ENCODE measurements at places on chromosomes 3 and 15. TPM values are rescaled to one million over a fixed set of nuclear protein-coding genes. Genes with fewer than 3 reads are reported as not detected.

SYNPR gene
- not detected for total RNA-seq

GOLGA6L10 gene
- total RNA-seq, result 2.1 TPM

MAP2K5 gene
- 47.1 TPM for total RNA-seq

ZNF80 gene
- 0.42 TPM for total RNA-seq

HCN4 gene
- not detected for total RNA-seq

IGF1R gene
- total RNA-seq, result 23.1 TPM

DNA sequence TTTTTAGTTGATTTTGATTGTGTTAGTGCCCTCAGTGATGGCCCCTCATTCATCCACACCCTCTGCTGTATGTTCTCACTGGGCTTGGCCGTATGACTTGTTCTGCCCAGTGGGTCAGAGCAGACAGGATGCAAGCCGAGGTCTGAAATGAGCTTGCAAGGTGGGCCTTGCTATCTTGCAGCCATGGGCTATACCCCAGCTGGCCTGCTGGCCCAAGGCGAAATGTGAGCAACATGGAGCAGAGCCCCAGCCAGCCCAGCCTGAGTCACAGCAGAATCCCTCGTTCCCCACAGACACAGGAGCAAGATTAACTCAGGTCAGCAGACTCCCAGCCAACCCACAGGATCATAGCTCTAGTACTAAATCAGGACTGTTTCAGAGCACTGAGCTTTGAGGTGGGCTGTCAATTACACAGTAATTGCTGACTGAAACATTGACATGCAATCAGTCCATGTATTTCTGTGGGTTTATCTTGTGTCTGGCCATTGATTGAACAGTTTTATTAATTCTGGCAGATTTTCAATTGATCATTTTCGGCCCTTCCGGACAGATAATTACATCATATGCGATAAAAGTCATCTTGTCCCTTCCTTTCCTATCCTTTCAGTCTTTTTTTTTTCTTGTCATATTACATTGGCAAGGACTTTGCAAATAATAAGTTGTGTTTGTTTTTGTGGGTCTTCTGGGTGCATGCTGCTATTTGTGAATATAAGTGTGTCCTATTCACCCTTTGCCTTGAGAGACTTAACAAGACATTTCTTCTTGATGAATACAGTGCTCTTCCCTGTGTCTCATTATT, 27.1 kb downstream of the KLF15 start:
- DNase-seq, result no peak

GRCh38 chr3:138263104-138263503, 66.5 kb downstream of the NME9 start:
- DNase-seq, result no peak

- DNase-seq, result no peak
Measured at GRCh38 chr3:175695251-175695650, 836.1 kb downstream of the NAALADL2 start.

- DNase-seq, result no peak
Measured at GRCh38 chr3:41075975-41076374, 123.3 kb upstream of the CTNNB1 start.

GRCh38 chr3:166211451-166211850, 374.2 kb upstream of the BCHE start:
- no peak for DNase-seq

- no peak for DNase-seq
Measured at GRCh38 chr3:194938845-194939531, 253.3 kb downstream of the FAM43A start.

DNA sequence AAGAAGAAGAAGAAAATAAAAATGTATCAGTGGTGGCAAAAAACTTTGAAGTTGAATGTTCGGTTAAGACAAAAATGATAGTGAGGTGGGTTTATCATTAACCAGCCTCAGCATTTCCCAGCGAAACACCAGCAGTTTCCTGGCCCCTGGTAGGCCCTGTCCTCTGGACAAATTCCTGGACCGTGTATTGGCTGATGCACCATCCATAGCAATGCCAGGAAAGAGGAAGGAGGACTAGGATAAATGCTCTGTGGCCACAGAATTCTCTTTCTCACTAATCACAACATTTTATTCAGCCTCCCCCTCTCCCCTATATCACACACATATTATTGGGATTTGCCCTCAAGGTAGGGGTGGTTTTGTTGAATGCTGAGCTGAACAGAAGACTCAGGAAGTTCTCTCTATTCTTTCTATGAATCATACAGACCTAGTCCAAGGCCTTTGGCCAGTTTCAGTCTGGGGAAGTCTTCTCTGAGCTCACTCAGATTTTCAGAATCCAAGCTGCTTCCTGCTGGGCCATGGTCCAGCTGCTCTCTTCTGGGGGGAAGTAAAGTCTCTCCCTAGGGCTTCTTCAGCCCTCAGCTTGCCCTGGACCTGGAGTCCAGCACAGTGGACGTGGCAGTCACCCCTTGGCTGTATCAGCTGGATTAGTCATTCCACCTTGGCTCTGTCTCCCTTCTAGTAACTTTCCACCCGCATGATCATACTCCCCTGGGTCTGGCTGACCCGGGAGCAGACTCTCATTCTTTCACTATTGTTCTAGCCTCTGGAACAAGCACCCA, 27.6 kb downstream of the SLC28A1 start:
- no peak for DNase-seq

DNA sequence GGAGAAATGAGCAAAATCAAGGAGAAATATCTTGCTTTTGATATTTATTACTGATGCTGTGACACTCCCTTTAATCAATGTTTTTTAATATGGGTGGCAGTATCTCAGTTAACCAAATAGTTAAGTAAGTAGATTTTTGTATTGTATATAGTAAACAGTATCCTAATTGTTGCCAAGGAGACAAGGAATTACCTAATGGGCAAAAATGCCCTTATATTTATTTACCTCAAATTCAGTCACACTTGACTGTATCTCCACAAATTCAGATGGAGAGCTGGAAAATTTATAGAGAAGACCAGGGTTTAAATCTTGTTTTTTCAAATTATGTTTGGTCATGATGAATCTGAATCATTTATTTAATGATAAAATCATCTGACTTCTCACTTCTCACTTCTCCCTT, 3.6 kb upstream of the CHD2 start:
- DNase-seq, result no peak

DNA sequence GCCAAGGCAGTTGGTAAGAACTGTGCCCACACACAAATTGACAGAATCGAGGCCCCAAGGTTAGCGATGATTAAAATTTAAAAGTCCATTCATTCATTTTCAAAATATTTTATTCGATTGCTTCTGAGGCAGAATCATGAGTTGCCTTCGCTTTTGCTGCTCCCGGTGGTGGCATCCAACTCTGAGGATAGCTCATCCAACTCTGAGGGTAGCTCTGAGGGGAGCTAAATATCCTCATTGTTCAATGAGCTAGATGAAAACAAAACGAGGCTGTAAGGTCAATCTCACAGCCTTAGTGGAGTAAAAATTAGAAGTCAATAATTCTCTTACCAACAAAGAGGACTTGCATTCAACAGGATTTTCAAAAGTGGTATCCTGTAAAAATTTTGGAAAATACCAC, 897 bp upstream of the CHL1 start:
- no peak for DNase-seq

- DNase-seq, result no peak
Measured at GRCh38 chr3:121443456-121443855, 102.3 kb downstream of the POLQ start.

- no peak for DNase-seq
Measured at GRCh38 chr15:99279827-99280226, 28.5 kb downstream of the LRRC28 start.

GRCh38 chr3:177491296-177492032, 294.2 kb upstream of the TBL1XR1 start:
- DNase-seq, result no peak

Measured in B cell (primary cell).